ENCODE measurements at places on chromosomes 4 and X.

DNA sequence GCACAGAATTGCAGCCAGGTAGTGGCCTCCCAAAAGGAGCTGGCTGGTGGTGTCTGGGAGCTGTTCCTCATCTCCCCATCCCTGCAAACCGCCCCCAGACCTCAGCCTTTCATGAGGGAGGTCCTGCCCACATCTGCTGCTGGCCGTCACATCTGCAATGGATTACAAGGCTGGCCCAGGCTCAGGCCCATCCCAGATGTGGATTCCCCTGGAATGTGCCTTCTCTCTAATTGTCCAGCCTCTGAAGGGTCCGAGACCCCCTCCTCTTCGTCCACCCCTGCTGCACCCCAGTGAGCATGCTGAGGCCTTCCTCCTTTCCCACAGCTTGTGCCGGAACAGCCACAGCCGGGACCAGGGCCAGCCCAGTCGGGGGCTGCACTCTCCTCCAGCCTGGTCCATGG, 115.0 kb upstream of the NALF2 start:
- DNase-seq = no peak

- no peak for DNase-seq
Measured at GRCh38 chrX:103730147-103730795, 19.6 kb downstream of the TMEM31 start.

DNA sequence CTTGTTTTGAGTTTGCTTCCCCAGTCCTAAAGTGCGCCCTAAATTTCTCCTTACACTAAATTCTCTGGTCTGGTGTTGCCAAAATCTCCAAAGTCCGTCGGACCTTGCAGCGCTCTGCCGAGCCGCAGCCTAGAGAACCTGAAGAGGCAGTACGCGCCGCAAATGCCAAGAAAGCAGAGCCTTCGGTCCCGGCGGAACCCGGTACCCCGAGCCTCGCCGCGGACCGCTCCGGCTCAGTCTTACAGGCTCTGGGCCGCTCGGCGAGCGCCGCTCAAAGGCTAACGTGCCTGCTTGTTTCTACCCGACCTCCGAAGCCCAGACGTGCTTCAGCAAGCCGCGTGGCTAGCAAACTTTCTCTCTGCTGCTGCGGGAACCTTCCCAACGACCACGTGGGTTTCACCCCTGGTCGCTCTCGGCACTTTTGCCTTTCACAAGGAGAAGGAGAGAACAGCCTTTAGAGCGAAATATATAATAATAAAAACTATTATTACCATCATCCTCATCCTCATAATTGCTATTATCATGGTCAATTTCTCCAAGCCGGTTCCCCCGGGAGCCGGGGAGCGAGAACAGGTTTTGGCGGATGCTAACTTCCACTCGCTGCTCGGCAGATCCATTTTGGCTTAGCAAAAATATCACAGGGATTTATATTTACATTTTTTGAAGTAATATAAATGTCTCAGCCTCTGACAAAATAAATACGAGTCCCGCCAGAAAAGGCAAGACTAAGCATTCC, 2.2 kb upstream of the HTR2C start:
- peak; percentile 49 for DNase-seq

GRCh38 chrX:9376111-9376510, 88.7 kb upstream of the TBL1X start:
- no peak for DNase-seq

DNA sequence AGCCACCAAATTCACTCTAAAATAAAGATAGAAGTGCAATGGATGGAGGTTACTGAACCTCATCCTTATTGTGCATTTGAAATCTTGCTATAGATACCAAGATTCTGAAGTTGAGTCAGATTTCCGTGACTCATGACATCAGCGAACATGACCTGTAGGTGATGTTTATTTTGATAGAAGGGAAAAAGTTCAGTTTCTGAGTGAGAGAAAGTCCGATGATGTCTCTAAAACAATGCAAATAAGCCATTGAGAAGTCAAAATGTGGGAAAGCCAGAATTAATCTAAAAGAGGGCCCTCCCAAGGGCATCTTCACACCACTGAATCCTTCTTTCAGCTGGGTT, 20.0 kb downstream of the PHOX2B start:
- no peak for DNase-seq

DNA sequence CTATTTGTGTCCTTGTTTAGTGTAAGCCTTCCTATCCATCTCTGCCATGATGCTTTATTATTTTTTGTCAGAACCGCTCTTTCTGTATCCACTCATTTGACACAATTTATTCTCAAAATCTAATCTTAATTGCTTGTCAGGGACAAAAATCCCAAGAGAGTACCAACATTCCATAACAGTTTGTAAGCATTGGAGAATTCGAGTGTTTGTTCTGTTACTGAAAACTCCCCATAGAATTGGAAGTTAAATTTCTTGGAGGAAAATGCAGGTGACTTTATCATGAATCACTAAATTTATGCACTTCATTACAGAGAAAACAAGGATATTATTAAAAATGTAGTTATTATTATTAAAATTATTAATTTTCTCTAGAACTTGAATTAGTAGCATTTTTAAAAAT, 1986.1 kb downstream of the ARAP2 start:
- no peak for DNase-seq

GRCh38 chrX:78199851-78200250, 60.4 kb upstream of the TAF9B start:
- DNase-seq = no peak

GRCh38 chr4:88751258-88752075, 53.8 kb upstream of the NAP1L5 start:
- DNase-seq = no peak

DNA sequence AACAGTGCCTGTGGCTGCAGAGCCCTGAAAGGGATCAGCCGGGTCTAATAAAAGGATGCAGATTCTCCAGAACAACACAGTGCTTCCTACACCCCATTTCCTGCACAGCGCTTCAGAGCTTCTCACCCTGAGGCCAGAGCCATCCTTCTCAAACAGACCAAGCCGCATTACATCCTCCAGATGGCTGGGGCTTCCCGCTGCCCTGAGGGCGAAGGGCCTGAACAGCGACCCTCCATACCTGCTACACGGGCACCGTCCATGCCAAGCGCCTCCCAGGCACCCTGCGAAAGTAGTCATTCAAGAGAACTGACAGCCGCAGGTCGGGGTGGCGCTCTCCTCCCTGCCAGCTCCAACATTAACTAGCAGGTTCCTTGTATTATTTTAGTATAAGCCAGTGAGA, 36.5 kb downstream of the ACOX3 start:
- DNase-seq = no peak

DNA sequence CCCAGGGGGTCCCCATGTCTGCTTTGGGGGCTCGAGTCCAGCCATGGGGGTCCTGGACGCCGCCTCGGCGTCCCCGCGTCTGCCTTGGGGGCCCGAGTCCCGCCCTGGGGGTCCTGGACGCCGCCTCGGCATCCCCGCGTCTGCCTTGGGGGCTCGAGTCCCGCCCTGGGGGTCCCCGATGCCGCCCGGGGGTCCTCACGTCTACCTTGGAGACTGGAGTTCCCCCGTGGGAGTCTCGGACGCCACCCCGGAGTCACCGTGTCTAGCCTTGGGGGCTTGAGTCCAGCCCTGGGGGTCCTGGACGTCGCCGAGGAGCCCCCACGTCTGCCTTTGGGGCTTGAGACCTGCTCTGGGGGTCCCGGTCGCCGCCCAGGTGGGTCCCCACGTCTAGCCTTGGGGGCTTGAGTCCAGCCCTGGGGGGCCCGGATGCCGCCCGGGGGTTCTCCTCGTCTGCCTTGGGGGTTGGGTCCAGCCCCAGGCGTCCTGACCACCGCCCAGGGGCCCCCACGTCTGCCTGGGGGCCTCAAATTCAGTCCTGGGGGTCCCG, 1.1 kb upstream of the GTPBP6 start:
- DNase-seq = peak; percentile 14

- no peak for DNase-seq
Measured at GRCh38 chrX:87516717-87517121, 883 bp upstream of the KLHL4 start.

GRCh38 chrX:107672955-107673378, 44.7 kb downstream of the PRPS1 start:
- peak; percentile 54 for DNase-seq

DNA sequence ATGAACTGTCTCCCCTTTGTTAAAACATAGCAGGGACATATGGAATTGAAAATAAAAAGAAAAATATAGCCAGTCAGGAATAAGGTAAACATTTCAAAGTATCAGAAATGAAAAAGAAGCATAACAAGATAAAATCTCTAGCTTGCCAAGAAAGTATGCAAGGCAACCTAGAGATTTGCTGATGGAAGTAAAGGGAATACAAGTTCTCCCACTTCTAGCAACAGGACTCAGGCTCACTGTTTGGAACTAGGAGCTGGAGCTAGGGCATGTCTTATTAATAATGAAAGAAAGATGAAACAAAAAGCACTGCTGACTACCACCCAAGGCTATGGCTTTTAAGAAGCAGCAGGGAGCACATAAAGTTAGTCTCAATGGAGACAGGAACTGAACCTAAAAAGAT, 18.2 kb downstream of the ANKRD50 start:
- no peak for DNase-seq

DNA sequence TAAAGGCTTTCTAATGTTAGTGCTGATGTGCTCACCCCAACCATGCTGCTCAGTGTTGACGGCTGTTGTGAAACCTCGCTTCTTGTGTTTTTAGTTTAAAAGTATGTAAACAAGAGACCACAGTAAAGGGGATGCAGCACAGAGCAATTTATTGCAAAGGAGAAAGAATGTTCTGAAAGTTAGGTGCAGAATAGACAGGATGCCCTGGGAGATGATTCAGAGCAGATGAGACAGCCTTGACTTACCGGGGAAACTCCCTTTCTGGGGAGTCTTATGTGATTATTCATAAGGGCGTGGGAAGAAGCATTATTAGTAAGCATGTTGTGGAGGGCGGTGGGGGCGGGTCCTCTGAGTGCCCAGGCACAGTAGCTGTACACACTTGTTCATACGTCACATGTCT, 47.7 kb downstream of the EVC start:
- DNase-seq = no peak

DNA sequence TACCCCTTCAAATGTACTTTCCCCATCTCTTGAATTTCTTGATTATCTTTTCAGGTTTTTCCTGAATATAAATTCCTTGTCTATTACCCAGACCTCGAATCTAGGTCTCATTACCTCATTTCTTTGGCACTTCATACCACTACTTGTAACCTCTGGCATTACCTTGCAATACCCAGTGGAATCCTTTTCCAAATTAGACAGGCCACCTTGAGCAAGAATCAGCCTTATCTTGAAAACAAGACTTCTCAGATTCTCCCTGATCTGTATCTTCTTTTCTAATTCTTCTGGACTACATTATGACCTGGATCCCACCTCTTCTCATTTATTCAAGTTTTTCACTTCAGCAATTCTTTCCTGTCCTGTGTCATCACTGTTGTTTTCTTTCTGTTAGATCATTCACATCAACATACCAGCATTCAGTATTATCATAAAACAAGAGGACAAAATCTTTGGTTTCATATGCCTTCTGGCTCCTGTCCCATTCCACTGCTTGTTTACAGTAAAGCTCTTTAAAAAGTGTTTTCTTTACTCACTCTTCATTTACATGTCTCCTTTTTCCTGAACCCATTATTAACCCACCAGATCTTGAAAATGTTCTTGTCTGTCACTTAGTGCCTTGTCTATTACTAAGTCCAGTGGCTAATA, 275.6 kb upstream of the HS3ST1 start:
- no peak for DNase-seq

DNA sequence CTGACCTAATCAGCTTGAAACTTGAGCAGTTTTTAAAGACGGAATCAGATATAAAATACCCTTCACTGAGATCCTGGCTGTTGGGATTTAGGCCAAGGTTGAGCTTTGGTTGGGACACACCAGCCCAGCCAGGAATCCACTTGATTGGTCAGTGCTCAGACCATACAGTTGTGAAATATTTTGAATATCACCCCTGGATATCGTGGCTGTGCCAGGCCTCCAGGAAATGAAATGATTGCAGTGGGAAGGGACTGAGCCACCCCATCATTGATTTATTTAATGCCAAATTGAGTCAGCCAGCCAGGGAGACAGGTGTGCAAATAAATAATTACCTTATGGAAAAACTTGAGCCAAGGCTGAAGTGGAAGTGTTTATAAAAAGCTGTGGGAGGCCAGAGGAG, 128.4 kb upstream of the SCML1 start:
- DNase-seq = no peak

DNA sequence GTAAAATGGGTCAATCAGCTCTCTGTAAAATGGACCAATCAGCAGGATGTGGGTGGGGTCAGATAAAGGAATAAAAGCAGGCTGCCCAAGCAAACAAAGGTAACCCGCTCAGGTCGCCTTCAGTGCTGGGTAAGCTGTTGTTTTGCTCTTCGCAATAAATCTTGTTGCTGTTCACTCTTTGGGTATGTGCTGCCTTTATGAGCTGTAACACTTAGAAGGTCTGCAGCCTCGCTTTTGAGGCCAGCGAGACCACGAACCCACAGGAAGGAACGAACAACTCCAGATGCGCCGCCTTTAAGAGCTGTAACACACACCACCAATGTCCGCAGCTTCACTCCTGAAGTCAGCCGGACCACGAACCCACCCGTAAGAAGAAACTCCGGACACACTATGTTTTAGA, 11.5 kb upstream of the CAMK2D start:
- no peak for DNase-seq

GRCh38 chr4:184845367-184846021, 19.7 kb upstream of the ACSL1 start:
- DNase-seq = no peak

- DNase-seq = no peak
Measured at GRCh38 chr4:2263926-2264321, 2.0 kb upstream of the MXD4 start.

DNA sequence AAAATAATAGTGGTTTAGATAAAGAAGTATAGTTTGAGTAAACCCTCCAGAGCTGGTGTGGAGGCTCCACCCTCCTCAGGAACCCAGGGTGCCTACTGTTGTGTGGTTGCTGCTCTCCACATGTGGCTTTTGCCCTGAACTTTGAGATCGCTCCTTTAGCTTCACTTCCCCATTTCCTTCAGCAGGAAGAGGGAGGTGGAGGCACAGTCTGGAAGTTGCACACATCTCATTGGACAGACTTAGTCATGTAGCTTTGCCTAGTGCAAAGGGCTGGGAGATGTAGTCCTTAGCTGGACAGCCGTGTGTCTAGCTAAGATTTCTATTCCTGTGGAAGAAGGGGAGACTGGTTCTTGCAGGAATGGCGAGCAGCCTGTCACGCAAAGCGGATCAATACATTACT, 37.9 kb downstream of the RGS12 start:
- no peak for DNase-seq

- no peak for DNase-seq
Measured at GRCh38 chr4:80069837-80070731, 2.9 kb downstream of the ANTXR2 start.

GRCh38 chr4:54093324-54094240, 6.4 kb upstream of the GSX2 start:
- peak; percentile 47 for DNase-seq
